Left lobe of liver (tissue), 2 donors: ENCODE measurements at places on chromosomes 16 and 17. TPM values are rescaled to one million over a fixed set of nuclear protein-coding genes. Genes with fewer than 3 reads are reported as not detected.

The PYDC1 gene
- total RNA-seq: not detected

The CLDN9 gene
- 1.5 TPM for total RNA-seq

The C16orf86 gene
- 5.5 TPM for total RNA-seq

The TGFB1I1 gene
- total RNA-seq: 3.1 TPM

The SOX9 gene
- 2.1 TPM for total RNA-seq

The ABCC12 gene
- total RNA-seq: 0.08 TPM

The PIPOX gene
- 324 TPM for total RNA-seq

The TMEM235 gene
- not detected for total RNA-seq

The ZSCAN10 gene
- total RNA-seq: 0.10 TPM

The MXRA7 gene
- 9.3 TPM for total RNA-seq

The PRSS53 gene
- 4.4 TPM for total RNA-seq

DNA sequence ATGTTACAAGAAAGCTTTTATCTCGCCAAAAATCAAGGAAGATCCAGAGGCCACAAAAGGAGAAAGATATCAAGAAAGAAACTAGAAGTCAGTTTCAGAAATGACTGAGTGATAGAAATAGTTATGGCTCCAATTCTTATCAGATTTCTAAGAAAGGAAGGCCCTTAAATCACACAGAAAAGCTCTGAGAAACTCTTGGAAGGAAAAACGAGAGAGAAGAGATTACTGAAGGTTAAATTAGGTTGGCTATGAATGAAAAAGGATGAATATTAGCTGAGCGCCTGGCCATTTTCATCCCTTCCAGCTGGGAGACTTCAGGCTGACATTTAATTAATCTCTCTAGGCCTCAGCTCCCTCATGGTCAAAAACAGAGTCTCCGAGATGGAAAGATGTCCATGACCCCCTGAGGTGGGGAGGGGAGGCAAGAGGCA lies 72.3 kb downstream of the CYTH1 start:
- DNase-seq: no peak

DNA sequence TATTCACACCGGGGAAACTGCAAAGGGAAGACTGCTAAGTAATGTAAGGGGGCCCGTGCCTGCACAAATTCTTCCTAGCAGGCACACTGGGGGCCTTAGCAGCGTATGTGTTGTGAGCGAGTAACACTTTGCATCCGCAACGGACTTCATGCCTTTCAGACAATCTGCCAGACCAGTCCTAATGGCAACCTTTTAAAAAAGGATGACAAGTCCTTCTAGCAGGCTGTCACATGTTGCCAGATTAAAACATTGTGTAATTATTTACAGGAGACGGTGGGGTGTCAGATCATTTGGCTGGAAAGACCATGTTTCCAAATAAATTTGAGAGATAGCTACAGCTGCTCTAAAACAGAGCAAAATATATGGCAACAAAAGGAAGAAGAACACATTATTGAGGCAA lies 46.1 kb downstream of the CPPED1 start:
- peak; percentile 57 for DNase-seq

DNA sequence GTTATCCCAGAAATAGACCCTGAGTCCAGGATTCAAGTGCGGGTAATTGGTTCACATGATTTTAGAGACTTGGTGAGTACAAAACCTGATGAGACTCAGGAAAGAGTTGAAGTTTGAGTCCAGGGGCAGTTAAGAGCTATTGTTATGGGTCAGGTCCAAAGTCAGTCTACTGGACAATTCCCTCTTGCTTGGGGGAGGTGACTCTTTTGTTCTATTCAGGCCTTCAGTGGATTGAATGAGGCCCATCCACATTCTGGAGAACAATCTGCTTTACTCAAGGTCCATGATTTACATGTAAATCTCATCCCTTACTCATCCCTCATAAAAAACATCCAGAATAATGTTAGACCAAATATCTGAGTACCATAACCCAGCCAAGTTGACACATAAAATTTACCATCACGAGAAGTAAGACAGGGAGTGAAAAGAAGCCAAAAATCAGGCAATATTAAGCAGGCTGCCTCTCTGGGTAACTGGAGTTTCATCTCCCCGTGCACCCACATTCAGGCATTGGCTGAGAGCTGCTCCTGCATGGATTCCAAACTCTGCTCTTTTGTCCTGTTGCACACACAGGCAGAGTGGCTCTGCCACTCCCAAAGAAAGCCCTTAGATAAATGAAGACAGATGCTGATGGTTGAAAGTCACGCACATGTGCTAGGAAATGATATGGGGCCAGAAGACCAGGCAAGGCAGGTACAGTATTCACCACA lies 156.0 kb upstream of the SALL1 start:
- DNase-seq: no peak

- no peak for DNase-seq
Observed at GRCh38 chr17:79715098-79715942, 15.4 kb upstream of the ENPP7 start.

- peak; percentile 35 for DNase-seq
Observed at GRCh38 chr17:16939606-16940115, 32.3 kb downstream of the TNFRSF13B start.

GRCh38 chr17:17546399-17547185 lies 44.9 kb downstream of the PEMT start:
- no peak for DNase-seq

DNA sequence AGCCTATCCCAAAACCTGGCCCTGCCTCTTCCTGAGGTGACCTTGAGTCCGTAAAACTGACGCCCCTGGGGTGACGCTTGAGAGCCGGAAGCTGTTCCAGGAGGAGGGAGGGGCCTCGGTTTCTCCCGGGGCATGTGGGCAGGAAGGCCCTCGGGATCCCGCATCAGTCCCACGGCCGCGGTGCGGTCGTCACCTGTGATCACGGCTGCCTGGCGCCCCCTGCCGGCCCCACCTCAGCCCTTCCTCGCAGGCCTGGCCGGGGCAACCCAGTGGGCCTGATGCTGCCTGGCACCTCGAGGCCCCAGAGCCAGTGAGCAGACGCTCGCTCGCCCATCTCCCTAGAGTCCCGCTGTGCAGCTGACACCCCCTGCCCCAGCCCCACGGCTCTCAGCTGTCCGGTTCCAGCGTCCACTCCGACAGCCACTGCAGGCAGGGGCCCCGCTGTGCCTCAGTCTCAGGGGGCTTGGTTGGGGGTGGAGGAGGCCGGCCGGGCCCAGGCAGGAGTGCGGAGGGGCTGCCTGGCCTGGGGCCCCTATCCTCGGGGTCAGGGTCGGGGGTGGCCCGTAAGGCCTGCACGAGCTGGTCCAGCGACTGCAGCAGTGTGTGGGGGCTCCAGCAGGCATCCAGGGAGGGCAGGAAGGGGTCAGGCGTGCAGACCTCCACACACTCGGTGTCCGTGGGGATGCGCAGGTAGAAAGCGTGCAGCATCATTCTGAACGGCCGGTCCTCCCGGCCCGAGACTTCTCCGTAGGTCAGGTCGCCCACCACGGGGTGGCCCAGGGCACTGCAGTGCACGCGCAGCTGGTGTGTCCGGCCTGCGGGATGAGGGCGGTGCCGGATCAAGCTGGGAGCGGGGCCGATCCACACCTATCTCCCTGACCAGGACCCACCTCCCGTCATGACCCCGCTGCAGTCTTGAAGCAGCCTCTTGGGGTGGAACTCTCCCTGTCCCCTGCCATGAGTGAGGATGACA lies 2.3 kb downstream of the RPUSD1 start:
- DNase-seq: peak; percentile 75

GRCh38 chr16:73052576-73052975 lies 4.6 kb upstream of the ZFHX3 start:
- DNase-seq: no peak

DNA sequence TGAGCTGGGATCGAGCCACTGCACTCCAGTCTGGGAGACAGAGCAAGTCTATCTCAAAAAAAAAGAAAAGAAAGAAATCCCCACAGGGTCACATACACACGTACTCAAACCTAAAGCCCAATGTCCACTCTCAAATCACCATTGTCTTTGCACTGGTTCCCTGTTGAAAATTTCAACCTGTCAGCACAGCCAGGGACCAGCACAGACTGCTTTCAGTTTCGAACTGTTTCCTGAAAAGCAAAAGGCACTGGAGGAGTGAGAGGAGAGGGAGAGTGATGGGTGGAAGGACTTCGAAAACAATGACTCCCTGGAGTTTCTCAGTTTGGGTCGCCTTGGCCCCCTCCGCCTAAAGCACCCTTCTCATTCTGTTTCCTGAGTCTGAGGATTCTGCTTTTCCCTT lies 9.0 kb upstream of the CD300C start:
- no peak for DNase-seq

DNA sequence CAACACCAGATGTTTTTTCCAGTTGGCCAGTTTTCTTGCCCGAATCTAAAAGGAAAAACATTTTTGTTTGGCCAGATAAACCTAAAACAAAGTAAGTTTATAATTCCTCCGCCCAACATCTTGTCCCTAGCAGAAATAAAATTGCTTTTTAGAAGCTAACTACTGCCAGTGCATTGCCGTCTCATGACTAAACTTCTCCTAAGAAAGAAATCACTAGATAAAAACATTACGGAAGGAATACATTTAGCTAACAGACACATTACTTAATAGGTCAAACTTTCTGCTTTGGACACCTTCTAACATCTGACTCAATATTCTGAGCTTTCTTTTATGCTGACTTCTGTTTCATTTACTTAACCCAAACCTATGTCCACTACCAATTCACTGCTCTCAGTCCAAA lies 36.2 kb downstream of the FBXL20 start:
- DNase-seq: no peak

GRCh38 chr16:50152351-50152806 lies 727 bp upstream of the TENT4B start:
- no peak for DNase-seq

DNA sequence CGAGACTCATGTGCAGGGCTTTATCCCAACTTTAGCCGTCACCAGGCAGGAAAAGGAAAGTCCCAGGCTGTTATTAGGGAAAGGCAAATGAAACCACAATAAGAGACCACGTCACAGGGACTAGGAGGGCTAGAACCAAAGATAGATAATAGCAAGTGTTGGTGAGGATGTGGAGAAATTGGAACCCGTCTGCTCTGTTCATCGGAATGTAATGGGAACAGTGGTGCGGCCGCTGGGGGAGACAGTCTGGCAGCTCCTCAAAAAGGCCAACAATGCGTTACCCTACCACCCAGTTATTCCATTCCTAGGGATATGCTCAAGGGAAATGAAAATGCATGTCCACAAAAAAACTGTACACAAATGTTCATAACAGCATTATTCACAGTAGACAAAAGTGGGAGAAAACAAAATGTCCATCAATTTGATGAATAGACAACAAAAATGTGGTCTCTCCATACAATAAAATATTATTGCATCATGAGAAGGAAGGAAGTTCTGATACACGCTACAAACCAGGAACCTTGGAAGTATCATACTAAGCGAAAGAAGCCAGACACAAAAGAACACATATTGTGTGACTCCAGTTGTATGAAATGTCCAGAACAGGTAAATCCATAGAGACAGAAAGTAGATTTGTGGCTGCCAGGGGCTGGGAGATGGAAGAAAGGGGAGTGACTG lies 19.5 kb upstream of the USP10 start:
- DNase-seq: no peak

GRCh38 chr17:51914577-51914976 lies 243.9 kb downstream of the CA10 start:
- no peak for DNase-seq

- DNase-seq: no peak
Observed at GRCh38 chr16:77684181-77684526, 38.2 kb upstream of the NUDT7 start.

- DNase-seq: no peak
Observed at GRCh38 chr17:15278924-15279477, 13.9 kb upstream of the PMP22 start.

DNA sequence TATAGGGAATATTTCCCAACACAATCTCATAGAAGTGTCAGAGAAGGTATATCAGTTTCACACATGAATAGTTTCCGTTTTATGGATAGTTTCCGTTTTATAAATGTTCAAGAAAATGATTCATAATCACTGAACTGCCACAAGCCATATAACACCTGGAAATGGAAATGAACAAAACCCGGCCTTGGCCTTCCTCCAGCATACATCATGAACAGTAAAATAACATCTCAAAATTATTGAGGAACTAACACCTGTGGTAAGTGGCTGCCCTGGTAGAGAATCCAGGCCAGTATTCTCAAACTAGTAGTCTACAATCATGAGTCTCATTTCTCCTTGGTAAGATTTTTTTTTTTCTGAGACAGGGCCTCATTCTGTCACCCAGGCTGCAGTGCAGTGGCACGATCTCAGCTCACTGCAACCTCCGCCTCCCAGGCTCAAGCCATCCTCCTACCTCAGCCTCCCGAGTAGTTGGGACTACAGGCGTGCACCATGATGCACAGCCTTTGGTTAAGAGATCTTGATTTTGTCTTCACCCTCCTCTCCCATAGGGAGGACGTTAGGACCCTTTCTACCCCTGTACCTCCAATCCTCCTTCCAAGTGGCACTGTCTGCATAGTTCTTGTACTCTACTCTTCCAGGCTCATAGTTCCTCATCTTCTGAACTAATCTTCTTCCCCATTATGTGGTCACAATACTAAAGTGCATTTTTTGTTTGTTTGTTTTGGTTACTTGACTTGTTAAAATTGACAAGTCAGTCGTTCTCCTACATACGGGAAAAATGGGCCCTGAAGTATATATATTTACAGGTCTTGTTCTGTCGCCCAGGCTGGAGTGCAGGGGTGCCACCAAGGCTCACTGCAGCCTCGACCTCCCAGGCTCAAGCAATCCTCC lies 15.0 kb upstream of the RGS9 start:
- no peak for DNase-seq

DNA sequence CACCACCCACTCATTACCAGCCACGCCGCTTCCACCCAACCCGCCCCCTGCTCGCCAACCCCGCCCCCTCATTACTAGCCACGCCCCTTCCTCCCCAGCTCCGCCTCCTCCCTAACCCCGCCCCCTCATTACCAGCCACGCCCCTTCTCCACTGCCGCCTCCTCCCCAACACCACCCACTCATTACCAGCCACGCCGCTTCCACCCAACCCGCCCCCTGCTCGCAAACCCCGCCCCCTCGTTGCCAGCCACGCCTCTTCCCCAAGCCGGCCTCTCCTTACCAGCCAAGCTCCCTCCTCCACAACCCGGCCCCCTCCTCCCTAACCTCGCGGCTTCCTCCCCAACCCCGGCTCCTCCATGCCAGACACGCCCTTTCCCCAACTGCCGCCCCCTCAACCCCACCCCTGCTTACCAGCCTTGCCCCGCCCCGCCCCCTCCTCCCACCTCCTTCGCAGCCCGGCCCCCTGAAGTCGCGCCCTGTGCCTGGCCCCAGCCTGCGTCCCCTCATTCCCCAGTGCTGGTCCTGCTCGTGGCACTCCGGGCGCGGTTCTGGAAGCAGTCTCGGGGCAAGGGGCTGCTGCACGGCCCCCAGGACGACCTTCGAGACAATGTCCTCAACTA lies 7.3 kb downstream of the SLC22A31 start:
- no peak for DNase-seq

DNA sequence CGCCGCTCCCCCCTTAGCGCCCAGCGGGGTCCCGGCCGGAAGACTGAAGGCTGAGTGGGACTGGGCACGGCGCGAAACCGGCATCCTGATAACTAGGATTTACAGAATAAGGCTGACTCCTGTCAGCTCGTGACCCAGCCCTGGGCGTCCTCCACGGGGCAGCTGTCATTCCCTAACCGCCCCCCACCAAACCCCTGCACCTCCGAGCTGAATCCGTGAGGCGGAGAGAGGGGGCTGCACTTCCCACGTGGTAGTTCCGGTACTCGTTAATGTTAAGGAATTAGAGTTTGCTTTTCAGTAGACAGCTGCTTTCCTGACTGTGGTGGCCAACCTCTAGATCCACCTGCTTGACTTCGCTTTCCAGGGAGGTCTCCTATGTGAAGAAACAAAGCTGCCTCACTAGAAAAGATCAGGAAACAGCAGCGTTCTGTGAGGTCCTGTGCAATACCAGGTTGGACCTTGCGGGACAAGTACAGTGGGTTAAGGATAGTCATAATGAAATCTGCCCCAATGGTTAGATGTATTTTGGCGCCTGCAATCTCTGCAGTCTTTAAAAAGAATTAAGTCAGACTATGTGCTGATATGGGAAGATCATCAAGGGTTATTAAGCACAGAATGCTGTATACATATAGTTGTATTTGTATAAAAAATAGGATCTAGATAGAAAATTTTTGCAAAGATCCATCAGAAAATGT lies 1.1 kb upstream of the WBP2 start:
- DNase-seq: no peak
